ENCODE measurements at places on chromosomes 7 and 10.

DNA sequence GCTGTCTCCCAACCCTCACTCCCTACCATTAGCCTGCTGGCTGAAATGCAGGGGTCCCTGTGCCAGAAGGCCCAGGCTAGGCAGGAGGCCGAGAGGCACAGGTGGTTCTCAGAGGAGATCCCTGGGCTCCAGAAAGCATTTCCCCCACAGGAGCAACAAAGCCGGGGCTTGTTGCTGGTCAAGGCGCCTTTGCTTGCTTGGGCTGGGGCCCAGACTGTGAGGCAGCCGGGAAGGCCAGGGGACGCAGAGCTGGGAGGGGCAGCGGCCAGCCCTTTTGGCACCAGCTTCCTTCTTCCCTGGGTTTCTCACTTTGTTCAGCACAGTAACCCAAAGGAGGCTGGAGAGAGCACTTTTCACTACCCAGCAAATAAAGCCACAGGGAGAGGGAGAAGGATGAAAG lies 48.6 kb downstream of the FBXW4 start:
- DNase-seq = no peak

DNA sequence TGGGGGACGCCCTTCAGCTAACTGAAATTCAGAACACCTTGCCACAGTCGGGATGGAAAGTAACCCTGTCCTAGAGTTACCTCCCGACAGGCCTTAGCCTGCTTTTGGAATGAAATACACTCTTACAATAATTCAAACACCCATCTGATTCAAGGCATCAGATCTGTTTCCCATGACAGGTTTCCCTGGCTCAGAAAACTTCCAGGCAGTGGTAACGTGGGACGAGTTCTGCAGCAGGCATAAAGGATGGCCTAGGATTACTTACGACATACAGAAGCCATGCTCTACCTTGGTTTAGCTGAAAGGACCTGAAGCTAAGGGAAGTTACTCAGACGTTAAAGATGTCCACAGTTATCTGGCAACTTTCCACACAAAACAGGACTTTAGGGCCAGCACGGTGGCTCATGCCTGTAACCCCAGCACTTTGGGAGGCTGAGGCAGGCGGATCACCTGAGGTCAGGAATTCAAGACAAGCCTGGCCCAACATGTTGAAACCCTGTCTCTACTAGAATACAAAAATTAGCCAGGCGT lies 5.0 kb downstream of the PAXIP1 start:
- DNase-seq = no peak

DNA sequence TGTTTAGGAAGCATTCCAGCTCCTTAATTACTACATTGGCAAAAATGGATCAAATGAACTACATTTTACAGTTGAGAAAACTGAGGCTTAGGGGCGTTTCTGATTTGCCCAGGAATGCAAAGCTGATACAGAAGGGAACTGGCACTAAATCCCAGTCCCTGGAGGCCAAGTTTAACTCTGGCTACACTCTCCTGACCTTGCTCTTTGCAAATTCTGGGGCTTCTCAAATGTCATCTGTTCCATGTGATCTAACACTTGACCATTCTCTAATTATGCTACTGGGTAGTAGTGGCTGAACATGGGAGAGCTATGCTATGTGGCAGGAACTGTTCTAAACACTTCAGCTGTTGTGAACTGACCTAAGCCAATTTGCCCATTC lies 11.3 kb upstream of the HABP2 start:
- no peak for DNase-seq

DNA sequence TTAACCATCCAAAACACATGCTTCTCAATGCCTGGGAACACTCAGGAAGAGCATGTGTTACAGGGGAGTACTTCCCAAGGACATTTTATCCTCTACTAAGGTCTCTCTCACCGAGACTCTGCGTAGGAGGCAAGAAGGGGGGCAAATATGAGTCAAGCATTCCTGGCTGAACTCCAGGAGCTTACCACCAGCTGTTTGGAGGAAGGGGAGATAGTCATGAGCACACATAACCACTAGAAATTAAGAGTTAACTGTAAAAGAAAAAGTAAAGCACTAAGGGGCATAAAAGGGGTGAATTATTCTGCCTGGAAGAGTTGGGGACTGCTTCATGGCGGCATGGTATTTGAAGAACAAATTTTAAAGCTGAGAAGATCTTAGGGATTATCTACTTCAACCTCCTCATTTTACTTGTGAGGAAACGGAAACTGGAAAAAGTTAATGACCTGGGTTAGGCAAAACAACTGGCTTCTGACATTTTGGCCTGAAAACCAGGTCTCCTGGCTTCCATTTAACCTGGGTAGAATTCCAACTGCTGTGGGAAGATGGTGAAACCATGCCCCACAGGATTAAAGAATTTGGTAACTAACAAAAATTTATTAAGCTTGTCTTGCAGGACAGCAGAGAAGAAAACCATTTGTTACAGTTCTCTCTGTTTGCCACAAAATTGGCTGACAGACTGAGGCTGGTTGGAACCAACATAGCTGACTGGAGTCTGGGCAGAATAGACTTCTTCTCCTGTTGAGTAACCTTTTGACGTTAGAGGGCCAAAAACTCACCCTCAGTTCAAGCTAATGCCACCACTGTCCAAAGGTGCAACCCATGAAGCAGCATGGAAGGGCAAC lies 85.5 kb downstream of the SLC25A13 start:
- DNase-seq = no peak

GRCh38 chr7:116551692-116552091 lies 26.9 kb downstream of the CAV1 start:
- DNase-seq = no peak

DNA sequence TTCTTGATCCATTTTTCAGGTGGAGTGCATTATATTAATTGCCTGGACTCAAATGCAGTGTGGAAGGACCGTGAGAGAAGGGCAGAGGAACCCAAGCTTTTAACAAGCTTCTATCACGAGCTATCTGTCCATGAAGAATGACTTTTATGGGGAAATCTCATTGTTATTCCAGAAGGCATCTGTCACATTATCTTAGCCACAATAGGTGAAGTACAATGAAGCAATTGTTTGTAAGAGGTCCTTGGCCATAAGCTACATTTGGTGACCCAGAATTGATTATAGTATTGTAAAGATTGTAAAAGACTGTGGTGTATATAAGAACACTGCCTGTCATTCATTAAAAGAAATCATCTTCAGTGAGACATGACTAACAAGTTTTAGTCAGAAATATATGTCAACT lies 58.6 kb upstream of the RELN start:
- DNase-seq = no peak

DNA sequence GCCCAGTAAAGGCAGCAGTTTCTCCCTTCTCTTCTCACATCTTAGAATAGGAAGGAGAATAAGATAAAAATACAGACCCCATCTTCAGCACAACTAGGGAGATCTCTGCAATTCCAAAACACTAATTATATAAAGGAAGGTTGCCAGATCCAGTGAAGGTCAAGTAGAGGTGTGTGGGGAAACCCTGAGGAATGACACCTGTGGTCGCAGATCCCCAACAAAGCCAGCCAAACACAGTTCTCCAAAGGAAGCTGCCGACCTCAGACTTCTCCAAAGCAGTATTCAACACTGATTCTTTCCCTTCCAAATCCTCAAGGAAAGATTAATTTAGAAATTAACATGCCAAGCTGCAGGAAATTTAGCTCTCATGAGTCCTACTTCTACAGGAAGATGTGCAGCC lies 62.9 kb upstream of the OIT3 start:
- no peak for DNase-seq

- no peak for DNase-seq
Measured at GRCh38 chr7:121544726-121545125, 148.6 kb upstream of the FAM3C start.

DNA sequence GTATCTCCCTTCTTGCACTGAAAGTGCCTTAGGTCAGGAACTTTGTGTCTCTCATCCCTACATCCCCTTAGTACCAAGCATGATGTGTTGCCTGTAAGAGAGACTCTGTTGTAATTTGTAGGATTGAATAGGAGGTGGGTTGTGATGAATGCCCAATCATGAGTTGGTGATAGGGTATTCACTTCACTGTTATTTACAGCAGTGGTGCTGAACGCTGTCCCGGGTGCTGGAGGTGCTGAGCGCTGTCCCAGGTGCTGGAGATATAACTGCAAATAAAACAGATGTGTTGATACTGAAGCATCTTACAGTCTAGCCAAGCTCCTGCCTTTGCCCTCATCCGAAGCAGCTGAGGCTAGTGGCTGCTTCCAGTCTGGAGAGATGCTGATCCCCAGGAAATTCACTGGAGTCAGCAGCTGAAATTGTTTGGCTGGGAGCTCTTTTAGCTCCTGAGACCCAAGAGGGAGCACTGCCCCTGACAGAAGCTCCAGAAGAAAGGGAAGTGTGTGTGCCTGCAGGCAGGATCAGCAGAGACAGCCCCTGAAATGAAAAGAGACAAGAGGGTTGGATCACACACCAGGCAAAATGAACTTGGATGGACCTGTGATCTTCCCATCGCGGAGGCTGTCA lies 183.4 kb downstream of the SORCS3 start:
- DNase-seq = no peak

- DNase-seq = no peak
Measured at GRCh38 chr7:20408467-20408826, 77.7 kb downstream of the ITGB8 start.

- DNase-seq = no peak
Measured at GRCh38 chr10:29888321-29888720, 171.1 kb downstream of the JCAD start.

- no peak for DNase-seq
Measured at GRCh38 chr10:52308251-52309031, 5.6 kb upstream of the DKK1 start.

- DNase-seq = no peak
Measured at GRCh38 chr7:116159711-116160110, 50.6 kb upstream of the TES start.

- DNase-seq = no peak
Measured at GRCh38 chr10:115949282-115949844, 323.6 kb downstream of the GFRA1 start.

DNA sequence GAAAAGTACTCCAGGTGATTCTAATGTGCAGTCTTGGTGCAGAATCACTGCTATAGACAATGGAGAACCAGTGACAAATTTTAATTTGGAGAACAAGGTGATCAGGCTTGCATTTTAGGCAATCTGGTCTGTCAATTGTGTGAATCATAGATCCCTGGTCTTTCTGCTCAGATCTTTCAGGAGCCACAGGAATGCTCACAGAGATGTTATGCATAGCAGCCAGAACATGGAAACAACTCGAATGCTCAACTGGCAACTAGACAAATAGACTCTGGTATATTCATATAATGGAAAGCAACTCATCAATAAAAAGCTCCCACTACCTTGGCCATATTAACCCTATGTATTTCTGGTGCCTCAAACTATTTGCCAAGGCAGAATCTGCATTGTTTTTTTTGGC lies 209.1 kb downstream of the PHF14 start:
- no peak for DNase-seq

DNA sequence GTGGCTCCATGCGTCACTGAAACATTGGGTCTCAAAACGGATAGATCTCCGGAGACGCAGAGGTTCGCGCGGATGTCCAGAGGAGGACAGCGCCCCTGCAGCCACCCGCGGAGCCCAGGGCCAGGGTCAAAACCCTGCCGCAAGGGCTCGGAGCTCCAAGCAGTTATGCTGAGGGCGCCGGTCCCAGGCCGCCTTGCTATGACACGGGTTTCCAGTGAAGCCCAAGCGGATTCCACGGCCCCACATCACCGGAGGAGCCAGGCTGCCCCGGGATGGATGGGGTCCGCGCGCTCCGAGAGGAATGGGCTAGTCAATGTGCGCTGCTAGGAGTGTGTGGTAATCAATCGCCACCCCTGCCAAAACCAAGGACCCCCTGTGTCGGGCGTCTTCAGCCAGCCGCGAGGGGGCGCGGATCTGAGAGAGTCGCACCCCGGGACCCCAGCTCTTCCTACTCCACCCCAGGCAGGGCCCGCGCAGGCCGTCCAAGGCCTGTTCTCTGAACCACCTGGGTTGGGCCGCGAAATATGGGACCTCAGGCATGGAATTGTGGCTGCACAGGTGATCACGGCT lies 5.6 kb upstream of the EMX2 start:
- no peak for DNase-seq

- no peak for DNase-seq
Measured at GRCh38 chr7:550881-551614, 31.4 kb upstream of the PDGFA start.

- no peak for DNase-seq
Measured at GRCh38 chr10:129710510-129710847, 243.4 kb downstream of the MGMT start.

DNA sequence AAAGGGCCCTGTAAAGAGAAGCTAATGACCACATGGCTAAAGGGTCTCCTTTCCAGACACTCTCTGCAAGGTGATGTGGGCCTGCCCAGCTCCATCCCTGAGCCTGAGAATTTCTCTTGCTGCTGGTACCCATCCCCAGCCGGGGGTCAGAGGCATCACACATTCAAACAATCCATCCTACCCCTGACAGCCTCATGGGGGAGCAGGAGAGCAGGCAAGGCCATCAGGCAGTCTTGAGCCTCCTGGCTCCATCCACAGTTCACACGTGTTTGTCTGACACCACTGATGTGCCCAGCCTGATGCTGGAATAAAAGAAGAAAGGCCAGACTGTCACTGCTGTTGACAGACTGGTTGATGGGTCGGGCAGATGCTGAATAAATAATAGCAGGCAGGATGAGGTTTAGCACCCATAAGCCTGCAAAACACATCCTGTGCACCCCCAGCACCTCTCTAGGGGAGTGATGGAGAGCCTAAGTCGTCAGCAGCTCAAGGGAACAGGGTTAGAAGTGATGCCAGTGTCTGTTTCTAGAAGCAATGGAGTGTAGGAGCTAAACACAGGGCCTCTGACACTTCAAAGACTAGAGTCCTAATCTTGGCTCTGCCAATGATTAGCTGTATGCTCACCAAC lies 43.5 kb downstream of the TLL2 start:
- DNase-seq = no peak

- no peak for DNase-seq
Measured at GRCh38 chr7:13262929-13263530, 575.6 kb downstream of the ARL4A start.

- no peak for DNase-seq
Measured at GRCh38 chr10:106816318-106817085, 348.0 kb downstream of the SORCS1 start.

DNA sequence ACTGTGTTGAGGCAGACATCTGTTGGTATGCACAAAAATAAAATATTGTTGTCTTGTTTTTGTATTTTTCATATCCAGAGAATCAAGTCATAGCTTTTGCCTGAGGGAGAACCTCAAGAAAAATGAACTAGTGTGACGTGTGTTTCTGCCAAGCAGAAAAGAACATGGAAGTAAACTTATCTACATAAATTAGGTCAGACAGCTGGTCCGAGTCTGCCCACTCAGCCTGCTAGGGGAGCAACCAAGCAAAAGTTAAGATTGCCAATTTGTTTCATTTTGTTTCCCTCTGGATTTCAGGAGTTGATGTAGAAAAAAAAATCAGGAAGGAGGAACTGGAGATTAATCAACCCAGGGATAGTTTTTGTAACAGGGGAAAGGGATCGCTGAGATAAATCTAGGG lies 572.4 kb upstream of the LRRTM3 start:
- no peak for DNase-seq

- DNase-seq = no peak
Measured at GRCh38 chr7:14021069-14021468, 31.6 kb upstream of the ETV1 start.

GRCh38 chr7:73451780-73452398 lies 18.3 kb downstream of the FZD9 start:
- no peak for DNase-seq

GRCh38 chr7:80498481-80499349 lies 13.1 kb downstream of the GNAT3 start:
- DNase-seq = no peak

- no peak for DNase-seq
Measured at GRCh38 chr7:1275451-1276381, 43.0 kb downstream of the UNCX start.

Measured in activated CD4-positive, alpha-beta T cell treated with anti-CD3 and anti-CD28 coated beads for 1 hour (primary cell).